Fibroblast of skin of abdomen (primary cell): ENCODE measurements at places on chromosomes 11 and 22.

DNA sequence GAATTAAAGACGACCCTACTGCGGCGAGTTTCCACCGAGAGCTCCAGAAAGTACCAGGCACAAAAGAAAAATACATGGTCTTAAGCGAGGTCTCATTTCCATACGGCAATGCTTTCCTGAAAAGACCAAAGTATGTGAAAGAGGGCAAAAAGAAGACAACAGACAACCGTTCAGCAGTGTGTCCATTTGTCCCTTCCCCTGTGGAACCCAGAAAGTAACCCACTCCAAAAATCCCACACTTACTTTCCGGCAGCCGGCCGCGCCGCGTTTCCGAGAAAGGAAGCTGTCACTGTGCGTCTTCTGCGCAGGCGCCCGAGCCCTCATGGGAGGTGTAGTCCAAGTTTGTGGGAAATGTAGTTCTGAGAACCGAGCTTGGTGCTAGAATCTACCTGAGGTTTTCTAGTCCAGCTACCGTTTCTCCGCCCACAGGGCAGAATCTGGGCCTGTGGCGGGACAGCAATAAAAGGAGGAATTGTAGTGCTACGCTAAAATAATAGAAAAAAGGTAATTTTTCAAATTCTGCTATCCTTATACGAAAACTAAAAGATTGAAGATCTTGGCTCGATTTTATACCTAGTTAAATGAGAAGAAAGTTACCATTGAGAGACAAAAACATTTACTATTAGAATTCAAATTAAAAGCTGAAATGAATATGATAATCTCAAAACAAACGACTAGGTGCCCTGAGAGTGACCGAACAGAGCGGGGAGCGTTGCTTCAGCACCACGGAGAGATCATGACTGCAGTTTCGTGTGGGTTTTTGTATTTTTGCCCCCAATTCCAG is at the start of gene PUS3:
PUS3 (minus strand) TSS at position 280 of the 784 bp plus-strand sequence. CDS start 6,922 bp downstream, outside the sequence.
- DNase-seq = peak; percentile 78

DNA sequence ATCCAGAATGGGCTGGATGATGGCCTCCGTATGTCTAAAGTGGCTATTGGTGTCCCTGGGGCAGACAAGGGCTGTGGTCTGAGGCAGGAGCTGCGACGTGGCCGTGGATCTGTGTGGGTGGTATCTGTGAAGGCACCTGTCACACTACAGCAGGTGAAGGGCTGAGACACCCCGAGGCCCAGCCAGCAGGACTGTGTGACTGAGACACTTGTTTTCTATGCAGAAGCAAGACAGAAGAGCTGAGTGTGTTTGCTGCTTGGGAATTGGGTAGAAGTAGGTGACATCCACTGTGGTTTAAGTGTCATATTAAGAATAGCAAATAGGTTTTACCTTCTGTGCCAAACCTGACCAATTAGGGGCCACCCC is 35.0 kb downstream of the AMPD3 start:
- DNase-seq = no peak

DNA sequence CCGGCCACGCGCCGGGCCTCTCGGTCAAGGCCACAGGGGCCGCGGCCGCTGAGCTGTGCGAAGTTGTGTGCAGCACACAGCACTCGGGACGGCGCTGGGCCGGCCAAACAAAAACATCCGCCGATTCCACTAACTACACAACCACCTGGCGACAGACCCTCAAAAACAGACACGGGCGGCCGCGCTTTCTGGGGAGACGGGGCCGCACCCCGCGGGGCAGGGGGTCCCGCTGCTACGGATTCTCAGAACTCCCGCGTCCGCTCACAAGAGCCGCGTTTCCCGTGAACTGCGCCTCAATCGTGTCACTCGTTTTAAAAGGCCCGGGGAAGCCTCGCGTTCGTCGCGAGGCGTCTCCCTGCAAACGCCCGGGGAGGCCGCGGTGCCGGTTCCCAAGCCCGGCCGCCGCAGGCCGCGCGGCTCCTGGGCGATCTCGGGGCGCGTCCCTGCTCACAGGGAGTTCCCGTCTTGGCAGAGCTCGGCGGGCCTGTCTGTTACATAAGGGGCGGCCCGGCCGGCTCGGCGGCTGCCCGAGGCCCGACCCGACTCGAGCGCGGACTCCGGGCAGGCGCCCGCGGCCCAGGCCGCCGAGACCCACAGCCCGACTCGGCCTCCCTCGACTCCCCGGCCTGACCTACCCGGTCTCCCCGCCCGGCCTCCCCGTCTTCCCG is 936 bp downstream of the BRD1 start:
- peak; percentile 31 for DNase-seq

- DNase-seq = no peak
These were observed 188.2 kb upstream of the TBCEL start for GRCh38 chr11:120835601-120836228.

- peak; percentile 28 for DNase-seq
These were observed 47.3 kb downstream of the PPP2R1B start for GRCh38 chr11:111718859-111719258.

GRCh38 chr11:75600356-75600755 is 38.3 kb downstream of the SERPINH1 start:
- no peak for DNase-seq

DNA sequence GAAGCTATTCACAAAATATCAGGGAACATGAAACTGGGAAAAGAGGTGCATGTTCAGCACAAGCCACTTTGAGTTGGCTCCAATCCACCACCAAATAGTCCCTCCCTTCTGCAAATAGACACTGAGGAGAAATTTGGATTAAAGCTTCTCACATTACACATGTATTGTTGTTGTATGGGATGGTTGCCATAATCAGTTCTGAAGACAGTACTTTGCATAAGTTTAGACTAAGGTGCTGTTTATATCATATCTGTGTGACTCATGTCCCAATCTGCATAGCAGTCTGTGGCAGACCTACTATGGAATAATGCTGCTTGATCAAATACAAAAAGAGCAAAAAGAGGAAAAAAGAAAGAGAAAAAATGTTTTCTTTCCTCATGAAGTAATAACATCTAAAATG is 376.7 kb upstream of the DDI1 start:
- DNase-seq = no peak

- no peak for DNase-seq
These were observed 3.7 kb downstream of the RPL27A start for GRCh38 chr11:8686325-8686724.

DNA sequence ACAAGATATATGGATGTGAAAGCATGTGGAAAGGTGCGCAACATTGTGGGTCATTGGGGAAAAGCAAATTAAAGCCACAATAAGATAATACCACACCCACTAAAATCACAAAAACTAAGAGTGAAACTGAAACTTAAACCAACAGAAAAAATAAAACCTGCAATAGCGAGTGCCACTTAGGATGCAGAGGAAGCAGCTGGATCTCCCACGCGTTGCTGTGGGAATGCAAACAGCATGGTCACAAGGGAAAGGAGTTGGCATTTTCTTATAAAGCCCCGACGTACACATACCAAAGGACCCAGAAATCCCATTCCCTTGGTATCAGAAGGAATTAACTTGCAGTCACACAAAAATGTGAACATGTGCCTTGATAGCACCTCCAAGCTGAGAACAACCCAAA is 712.0 kb downstream of the TBC1D22A start:
- DNase-seq = no peak

GRCh38 chr11:17722000-17722643 is 2.8 kb downstream of the MYOD1 start:
- DNase-seq = no peak

DNA sequence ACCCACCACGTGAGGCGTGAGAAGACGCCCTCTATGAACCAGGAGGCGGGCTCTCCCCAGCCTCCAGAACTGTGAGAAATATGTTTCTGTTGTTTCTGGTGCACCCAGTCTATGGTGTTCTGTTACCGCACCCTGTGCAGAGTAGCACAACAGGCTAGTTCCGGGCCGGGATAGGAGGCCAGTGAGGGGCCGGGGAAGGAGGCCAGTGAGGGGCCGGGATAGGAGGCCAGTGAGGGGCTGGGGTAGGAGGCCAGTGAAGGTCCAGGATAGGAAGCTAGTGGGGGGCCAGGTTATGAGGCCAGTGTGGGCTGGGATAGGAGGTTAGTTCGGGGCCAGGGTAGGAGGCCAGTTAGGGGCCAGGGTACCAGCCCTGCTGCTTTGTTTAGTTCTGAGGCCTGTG is 204.6 kb downstream of the BARX2 start:
- no peak for DNase-seq

GRCh38 chr22:44309647-44310046 is 3.1 kb downstream of the SHISAL1 start:
- DNase-seq = no peak

GRCh38 chr22:22738959-22739585 is 94.7 kb downstream of the GGTLC2 start:
- no peak for DNase-seq

- no peak for DNase-seq
These were observed 514.5 kb downstream of the TBC1D22A start for GRCh38 chr22:47276991-47277390.

DNA sequence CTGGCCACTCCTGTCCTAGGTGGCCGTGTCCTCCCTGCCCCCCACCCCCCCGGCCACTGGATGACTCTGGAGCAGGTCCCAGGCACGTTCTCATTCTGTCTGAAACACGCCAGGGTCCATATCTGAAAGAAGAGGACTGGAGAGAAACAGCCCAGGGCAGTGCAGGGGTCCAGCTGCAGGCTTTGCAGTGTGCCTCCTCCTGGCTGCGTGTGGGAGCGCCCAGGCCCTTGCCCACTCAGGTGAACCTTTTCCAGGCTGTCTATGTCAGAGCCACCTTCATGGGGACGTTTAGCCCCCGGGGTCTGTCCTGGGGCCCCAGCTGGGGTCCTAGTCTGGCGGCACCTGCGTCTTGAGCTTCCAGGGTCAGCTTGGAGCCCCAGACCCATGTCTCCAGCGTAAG is 15.6 kb downstream of the GRAMD4 start:
- no peak for DNase-seq

- DNase-seq = peak; percentile 57
These were observed 41.4 kb downstream of the MCHR1 start for GRCh38 chr22:40720538-40721256.

DNA sequence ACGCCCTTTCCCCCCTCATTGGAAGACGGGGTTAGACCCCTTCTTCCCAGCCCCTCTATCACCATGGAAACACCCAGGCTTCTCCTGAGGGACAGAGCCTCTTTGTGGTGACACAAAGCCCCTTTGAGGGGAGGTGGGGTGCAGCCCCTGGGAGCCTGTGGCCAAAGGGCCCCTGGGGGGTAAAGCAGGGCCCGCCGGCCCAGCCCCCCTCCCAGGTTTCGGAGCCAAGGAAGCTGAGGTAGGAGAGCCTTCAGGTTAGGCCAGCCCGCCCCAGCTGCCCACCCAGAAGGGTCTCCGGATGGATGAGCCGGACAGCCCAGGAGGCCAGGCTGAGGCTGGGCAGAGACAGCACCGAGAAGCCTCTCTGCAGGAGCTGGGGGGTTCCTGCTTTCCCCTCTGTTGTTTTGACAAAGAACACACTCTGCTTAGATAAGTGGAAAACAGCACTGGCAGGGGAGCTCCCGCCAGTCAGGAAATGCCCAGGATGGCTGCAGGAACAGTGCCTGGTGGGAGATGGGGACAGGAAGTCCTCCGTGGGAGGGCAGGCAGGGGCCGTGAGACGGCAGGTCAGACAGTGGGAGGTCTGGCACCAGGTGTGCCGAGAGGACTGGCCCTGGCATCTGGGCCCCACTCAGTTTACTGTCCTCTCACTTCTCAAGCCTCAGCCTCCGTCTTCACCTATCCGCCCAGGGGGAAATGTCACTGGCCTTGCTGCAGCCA is 18.2 kb downstream of the ARVCF start:
- DNase-seq = no peak

- no peak for DNase-seq
These were observed 13.4 kb downstream of the CPT1A start for GRCh38 chr11:68828155-68828931.

- no peak for DNase-seq
These were observed 56.0 kb upstream of the ZNF195 start for GRCh38 chr11:3434976-3435375.

DNA sequence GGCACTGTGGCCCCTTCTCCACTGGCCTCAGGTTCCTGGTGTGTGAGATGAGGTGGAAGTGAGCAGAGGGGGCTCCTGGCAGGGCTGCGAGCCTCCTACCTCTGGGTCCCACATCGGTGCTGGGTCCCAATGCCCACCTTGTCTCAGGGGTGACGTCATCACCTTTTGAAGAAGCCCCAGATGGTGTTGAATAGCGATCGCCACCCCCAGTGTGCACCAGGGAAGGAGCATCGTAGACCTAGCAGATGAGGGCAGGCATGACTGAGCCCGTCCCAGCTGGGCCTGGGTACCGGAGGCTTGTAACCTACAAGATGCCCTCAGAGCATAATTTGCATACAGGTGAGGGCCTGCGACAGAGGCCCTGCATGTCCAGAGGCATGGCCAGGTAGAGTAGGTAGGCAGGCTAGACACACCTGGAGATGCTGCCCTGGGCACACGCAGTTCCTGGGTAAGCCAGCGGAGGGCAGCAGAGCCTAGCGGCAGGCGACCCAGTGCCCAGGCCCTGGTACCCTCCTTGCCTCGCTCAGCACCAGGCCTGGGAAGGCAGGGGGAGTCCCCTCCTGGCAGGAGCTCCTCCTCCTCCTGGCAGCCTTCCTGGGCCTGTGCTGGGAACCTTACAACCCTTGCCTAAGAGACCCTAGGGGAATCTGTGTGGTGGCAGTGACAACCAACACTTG is 52.5 kb downstream of the TPCN2 start:
- DNase-seq = peak; percentile 72

DNA sequence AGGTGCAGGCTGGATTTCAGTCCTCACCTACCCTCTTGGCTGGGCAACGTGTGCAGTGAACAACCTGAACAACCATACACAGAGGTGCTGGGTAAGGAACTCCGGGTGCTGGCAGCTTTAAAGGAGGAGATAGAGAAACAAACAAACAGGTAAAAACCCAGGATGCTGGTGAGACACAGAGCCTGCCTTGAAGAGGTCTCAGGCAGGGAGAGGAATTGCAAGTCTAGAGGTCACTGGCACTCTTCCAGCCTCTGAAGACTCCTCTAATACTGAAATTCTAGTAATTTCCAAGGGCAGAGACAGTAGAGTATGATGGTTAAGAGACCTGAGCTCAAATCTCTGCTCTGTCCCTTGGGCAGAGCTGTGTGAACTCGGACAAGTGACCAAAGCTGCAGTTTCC is 192.5 kb downstream of the CEP164 start:
- peak; percentile 12 for DNase-seq

GRCh38 chr11:32435511-32435941 is at the start of gene WT1:
TSS of gene WT1 (minus strand) at chr11:32435539.
- no peak for DNase-seq

DNA sequence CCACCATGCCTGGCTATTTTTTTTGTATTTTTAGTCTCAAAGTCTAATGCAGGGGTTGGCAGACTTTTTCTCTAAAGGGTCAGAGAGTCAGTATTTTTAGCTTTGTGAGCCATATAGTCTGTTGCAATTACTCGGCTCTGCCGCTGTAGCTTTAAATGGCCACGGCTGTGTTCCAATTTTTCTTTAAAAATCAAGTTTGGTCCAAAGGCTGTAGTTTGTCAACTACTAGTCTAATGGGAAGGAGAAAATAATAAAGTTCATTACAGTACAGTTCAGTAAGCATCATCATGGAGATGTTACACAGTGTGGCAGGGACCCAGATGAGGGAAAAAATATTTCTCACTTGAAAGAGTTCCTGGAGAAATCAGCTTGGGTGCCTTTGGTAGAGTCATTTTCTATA is 107.6 kb downstream of the CSNK2A3 start:
- DNase-seq = no peak
